RWPE2 (cell line): ENCODE measurements at places on chromosomes 6 and 20.

DNA sequence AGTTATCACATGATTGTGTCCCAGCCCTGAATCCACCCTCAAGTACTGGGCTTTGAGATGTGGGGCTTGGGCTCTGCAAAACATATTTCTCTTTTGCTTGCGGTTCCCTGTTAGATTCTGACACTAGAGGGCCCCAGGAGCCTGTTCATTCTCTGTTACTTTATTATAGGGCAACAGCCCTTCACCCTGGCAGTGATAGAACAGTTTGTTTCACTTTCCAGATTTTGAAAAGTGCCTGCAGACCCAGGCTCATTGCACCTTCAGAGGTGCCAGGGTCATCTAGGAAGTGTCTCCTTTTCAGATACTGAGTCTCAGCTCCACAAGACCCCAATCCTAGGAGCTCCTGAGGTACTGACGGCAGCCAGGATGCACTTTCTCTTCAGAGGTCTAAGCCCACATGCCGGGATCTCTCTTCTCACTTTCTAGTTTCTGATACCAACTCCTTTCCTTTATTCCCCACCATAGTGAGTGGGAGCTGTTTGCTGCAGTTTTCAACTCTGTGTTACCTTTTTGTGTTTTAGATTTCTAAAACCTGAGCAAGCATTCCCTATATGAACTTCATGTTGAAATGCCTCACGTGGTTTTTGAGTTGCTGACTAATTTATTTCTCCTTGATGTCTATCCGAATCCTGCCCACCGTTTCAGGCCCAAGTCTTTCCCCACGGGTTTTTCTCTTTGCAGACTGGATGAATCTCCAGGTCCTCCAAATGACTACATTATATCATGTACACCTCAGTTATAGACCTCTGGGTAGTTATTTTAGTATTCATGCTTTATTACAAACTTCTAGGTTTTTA, 10.9 kb downstream of the ABT1 start:
- no peak for DNase-seq

GRCh38 chr6:109105681-109106080, 10.4 kb downstream of the CEP57L1 start:
- DNase-seq = no peak

DNA sequence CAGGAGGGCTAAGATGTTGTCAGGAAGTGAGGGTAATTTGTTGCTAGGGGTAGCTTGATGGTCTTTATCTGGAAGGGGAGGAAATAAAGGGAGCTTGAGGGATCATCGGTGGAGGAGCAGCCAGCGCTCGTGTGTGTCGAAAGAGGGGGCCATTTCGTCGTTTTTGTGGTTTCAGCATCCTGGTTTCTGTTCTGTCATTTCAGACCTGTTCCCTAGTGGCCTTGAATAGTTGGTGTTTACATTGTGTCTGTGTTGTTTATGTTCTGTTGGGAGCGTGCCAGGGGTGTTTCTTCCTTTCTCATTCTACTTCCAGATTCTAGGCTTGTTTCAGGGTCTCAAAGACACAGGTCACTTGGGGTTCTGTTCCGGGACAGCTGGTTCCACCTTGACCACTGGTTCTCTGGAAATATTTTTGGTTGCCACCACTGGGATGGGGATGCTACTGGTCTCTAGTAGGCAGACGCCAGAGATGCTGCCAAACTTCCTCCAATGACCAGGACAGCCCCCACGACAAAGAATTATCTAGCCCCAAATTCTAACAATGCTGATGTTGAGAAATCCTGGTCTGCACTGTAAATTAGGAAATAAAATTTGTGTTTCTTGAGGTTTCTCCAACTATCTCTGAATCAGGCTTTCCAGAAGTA, 113.9 kb upstream of the NAA20 start:
- no peak for DNase-seq

GRCh38 chr6:6392214-6393068, 72.0 kb upstream of the F13A1 start:
- DNase-seq = no peak

- DNase-seq = no peak
Observed at GRCh38 chr6:16740097-16740496, 21.2 kb downstream of the ATXN1 start.

DNA sequence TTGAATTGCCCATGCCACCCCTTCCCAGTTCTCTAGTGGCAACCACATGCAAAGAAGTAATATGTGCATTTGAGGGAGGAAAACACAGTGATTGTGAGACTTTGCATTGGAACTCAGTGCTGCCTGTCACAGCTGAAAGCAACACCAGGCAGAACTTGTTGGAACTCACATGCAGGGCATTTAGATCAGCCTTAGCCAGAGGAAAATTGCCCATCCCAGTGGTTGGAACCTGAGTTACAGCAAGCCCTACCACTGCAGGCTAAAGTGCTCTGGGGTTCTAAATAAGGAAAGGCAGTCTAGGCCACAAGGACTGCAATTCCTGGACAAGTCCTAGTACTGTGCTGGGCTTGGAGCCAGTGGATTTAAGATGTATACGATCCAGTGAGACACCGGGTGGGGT, 245.3 kb upstream of the UFL1 start:
- DNase-seq = no peak
